NCI-H1105 (cell line): ENCODE measurements at places on chromosomes 12 and 14.

- DNase-seq: no peak
Observed at GRCh38 chr12:26416550-26416949, 221.2 kb downstream of the SSPN start.

DNA sequence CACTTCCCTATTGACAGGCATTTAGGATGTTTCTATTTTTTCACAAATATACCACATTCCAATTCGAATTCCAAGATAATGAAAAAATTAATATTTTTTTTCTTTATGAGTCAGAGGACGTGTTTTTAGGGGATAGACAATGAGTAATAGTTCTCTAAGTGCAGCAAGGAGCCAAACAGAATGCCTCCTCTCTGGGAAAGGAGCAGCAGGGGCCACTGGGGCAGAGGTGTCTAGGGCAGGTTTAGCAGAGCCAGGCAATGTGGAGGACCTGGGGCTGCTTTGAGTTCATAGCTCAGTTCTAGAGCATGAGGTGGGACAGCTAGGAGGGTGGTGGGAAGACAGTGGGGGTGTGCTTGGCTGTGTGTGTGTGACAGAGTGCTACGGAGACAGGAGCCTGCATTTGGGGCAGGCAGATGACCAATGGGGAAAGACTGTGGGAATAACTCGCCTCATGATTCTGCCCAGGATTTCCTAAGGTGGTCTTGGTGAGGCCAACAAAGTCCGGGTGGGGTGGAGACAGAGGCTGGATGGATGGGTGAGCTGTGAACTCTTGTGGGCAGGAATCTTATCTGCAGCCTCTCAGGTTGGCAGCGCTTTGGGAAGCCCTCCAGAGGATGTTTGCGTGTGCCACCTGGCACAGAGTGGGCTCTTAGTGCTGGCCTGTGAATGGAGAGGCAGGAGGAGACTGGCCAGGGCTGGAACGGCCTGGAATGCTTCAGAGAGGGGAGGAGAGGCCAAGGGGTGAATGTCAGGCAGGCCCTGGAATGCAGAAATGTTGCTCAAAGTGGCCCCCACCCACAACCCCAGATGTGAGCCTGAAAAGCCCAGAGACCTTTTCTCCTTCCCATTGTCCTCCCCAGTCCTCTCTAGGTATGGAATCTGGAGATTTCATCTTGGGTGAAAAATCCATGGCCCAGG, 2.4 kb upstream of the KRT7 start:
- no peak for DNase-seq

GRCh38 chr12:114131824-114132223, 165.7 kb upstream of the RBM19 start:
- no peak for DNase-seq

DNA sequence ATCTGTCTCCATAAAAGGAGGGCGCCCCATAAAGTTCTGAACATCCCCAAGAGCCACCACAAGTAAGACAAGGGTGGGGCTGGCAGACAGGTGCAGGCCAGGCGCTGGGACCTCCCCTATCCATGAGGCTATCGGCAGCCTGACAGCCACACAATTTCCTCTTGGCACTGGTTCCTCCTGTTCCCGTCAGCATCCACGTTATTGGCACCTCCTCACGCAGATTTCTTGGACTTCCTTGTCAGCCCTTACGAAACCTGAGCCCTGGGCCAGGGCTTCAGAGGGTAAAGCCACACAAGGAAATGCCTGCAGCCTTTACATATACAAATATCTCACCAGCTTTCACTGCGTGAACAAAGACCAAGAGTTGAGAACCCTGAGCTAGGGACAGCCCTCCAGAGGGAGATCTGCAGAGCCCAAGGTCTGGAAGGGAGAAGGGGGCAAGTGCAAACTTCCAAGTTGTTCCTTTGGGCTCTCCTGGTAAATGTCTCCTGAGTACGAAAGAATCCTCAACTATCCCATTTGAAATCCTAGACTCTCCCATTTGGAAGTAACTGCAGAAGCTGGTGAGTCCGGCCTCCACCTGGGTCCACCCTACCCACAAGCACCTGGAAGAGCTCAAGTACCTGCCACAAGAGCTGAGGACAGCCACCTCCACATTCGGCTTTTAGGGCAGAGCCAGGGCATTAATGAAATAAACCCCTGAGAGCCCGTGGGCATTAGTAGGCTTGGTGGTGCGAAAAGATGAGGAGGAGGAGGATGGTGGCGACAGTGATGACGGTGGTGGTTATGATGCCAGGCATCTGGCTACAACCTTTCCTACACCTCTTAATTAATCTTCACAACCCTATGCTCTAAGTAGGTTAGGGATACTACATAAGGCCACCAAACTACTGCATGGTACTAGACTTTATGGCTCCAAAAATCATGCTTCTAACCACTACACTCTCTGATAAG, 5.5 kb upstream of the TC2N start:
- DNase-seq: no peak

GRCh38 chr12:59808317-59808910, 212.6 kb downstream of the SLC16A7 start:
- DNase-seq: no peak

GRCh38 chr12:75712223-75712622, 200.8 kb upstream of the KRR1 start:
- DNase-seq: no peak

DNA sequence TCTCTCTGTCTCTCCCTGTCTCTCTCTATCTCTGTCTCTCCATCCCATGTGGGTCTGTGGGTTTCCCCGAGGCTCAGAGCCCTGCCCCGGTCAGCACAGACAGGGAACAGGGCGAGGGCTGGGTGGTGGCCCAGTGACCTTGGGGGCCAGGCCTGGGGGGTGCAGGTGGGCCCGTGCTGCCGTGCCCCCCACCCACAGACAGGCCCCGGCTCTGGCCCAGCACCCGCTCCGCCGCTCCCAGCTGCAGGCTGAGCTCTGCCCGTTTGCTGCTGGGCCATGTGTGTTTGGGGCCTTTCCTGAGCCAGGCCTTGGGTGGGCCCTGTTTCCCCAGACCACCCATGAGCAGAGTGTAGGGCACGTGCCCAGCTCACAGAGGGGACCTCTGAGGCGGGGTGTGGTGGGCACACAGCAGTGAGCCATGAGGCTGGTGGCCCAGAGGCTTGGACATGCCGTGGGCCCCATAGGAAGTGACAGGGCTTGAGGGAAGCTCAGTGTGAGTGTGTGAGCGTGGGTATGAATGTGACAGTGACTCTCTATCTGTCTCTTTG, 51.0 kb downstream of the TMEM121 start:
- no peak for DNase-seq

DNA sequence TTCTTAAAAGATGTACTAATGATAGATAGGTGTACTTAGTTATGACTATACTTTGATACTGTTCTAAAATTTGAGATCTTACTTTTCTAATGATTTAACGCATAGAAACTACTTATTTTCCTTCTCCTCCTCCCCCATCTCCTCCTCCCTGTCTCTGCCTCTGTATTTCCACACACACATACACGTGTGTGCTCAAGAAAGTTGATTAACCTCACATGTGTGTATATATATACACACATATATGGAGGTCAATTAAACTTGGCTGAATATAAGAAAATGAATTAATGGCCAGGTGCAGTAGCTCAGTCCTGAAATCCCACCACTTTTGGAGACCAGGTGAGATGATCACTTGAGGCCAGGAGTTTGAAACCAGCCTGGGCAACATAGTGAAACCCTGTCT, 362.7 kb upstream of the SYT1 start:
- no peak for DNase-seq

- DNase-seq: no peak
Observed at GRCh38 chr14:65780566-65780965, 368.0 kb downstream of the FUT8 start.

- DNase-seq: no peak
Observed at GRCh38 chr14:64789696-64790095, 85.5 kb downstream of the PLEKHG3 start.

GRCh38 chr12:124726596-124727263, 136.9 kb downstream of the SCARB1 start:
- DNase-seq: no peak

- DNase-seq: peak; percentile 1
Observed at GRCh38 chr12:43099691-43100163, 452.3 kb downstream of the ADAMTS20 start.

- no peak for DNase-seq
Observed at GRCh38 chr12:109767456-109767855, 53.8 kb downstream of the FAM222A start.

DNA sequence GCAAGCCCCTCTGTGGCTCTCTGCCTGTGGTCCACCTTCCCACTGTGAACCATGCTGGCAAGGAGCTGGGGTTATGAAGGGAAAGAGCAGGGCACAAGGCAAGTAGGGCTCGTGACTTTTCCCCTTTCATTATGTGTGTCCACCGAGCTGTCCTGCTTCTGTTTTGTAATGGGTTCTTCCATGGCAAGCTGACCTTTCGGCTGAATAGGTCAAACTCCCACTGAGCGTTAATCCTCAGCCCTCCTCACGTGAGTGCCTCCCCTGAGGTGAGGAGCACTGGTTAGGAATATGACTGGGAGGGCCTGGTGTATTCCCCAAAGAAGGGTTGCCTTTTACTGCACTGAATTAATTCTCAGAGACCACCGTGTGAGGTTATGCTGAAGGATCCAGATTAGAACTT, 424.3 kb downstream of the NPAS3 start:
- no peak for DNase-seq

DNA sequence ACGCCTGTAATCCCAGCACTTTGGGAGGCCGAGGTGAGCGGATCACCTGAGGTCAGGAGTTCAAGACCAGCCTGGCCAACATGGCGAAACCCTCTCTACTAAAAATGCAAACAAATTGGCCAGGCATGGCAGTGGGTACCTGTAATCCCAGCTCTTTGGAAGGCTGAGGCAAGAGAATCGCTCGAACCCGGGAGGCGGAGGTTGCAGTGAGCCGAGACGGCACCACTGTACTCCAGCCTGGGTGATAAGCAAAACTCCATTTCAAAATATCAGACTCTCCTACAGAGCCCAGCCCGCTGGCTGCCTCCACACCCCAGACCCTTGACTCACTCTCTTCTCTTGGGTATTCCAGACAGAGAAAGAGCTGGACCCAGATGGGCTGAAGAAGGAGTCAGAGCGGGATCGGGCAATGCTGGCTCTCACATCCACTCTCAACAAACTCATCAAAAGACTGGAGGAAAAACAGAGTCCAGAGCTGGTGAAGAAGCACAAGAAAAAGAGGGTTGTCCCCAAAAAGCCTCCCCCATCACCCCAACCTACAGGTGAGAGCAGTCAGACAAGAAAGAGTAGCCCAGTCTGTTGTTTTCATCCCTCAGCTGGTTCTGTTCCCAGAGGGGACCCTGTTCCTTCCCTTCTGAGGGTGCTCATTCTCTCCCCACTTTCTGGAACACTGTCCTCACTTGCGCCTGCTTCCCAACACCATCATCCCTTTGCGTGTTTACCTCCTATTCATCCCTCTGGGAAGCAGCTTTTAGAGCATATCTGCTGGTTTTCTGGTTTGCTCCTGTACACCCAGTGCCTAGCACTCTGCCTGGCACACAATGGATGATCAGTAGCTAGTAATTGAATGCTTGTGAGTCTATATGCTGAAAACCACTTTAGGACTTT, 19.7 kb downstream of the AGAP2 start:
- DNase-seq: no peak

- DNase-seq: no peak
Observed at GRCh38 chr14:38964630-38965029, 138.4 kb downstream of the SEC23A start.

- DNase-seq: no peak
Observed at GRCh38 chr14:103118018-103118662, 5.1 kb upstream of the TNFAIP2 start.

- no peak for DNase-seq
Observed at GRCh38 chr12:93824514-93825500, 147.6 kb downstream of the CRADD start.

DNA sequence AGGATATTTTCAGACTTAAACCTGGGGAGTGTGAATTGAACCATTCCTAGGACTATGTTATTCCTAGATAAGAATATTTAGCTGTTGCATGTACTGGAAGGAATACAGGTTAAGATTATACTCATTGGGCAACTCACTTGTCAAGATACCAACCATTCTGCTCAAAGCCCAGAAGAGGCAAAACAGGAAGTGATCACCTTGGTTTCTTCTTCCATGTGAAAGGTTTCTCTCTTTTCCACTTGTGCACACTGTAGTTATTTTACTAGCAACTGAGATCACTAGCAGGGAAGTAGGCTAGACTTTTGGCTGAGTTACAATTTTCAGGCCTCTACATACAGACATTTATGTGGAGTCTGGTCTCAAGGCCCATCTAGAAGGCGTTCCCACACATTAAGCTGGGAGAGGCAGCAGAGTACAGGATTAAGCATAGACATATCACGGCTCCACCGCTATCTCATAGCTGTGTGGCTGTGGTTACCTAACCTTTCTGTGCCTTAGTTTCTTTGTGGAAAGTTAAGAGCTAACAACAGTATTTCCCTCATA, 83.9 kb upstream of the FERMT2 start:
- no peak for DNase-seq

- no peak for DNase-seq
Observed at GRCh38 chr14:68958553-68958952, 20.5 kb downstream of the ACTN1 start.

DNA sequence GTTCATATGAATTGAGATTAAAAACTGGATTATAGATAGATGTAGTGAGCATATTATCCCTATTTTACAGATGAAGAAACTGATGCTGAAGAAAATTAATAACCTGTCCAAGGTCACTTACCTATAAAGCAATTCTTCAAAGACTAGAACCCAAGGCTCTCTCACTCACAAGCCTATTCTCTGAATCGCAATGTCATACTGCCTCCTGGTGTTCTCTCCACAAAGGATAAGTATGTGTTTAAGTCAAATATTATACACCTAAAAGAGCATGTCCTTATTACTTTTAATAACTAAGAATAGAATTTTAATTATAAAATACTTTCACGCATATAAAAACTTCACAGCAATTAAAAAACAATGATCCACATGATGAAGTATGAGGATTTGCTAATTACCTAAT, 721.3 kb upstream of the USP15 start:
- no peak for DNase-seq

- no peak for DNase-seq
Observed at GRCh38 chr12:64110864-64111263, 111.2 kb downstream of the KICS2 start.

GRCh38 chr12:89038831-89039512, 313.3 kb downstream of the DUSP6 start:
- DNase-seq: no peak

DNA sequence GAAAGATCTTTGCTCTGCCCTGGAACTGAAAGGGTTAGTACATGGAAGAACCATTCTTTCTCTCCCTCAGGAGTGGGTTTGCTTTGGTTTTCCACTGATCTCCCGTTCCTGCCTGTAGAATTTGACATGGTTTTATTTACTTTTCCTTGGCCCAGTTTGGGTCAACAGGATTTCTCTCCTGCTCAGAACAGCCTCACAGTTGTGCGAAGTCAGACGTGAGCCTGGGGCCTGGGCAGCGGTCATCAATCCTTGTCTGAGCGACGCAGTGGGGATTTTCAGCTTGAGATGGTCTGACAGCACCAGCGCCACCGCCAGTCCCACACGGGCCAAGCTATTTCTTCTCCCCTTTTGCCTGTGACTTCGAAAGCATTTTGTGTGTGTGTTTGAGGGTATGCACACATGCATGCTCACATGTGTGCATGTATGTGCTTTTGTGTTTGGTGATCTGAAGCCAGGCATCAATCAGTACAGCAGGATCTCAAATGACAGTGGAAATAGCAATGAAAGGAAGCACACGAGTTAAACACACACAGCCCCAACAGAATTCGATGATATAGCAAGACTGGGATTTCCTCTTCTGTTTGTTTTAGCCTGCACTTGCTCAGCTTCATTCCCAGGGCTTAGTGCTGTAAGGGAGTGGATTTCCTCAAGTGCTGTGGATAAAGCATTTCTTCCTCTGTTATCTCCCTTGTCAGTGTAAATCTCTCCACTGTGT, 58.3 kb downstream of the SMOC1 start:
- DNase-seq: no peak

- no peak for DNase-seq
Observed at GRCh38 chr14:101112351-101113107, 209.0 kb upstream of the RTL1 start.
